AG09309 (cell line): ENCODE measurements at places on chromosomes 11 and 22.

DNA sequence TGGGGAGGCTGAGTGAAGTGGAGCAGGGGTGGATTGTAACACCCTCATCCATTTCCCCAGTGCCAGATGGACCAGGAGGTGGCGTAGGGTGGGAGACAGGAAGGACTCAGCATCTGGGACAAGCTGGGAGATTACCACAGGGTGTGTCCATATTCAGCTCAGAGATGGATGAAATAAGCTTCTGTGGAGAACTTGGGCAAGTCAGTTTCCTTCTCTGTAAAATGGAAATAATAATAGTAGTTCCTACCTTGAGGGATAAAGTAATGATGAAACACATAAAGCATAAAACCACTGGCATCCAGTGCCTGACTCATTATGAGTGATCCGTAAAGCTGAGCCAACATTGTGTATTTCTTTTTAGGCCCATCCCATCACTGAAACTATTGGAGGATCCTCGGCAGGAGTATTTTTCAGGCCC lies 607 bp upstream of the ROBO4 start:
- peak; percentile 72 for DNase-seq

- DNase-seq = no peak
Observed at GRCh38 chr11:118435290-118435892, 901 bp upstream of the KMT2A start.

DNA sequence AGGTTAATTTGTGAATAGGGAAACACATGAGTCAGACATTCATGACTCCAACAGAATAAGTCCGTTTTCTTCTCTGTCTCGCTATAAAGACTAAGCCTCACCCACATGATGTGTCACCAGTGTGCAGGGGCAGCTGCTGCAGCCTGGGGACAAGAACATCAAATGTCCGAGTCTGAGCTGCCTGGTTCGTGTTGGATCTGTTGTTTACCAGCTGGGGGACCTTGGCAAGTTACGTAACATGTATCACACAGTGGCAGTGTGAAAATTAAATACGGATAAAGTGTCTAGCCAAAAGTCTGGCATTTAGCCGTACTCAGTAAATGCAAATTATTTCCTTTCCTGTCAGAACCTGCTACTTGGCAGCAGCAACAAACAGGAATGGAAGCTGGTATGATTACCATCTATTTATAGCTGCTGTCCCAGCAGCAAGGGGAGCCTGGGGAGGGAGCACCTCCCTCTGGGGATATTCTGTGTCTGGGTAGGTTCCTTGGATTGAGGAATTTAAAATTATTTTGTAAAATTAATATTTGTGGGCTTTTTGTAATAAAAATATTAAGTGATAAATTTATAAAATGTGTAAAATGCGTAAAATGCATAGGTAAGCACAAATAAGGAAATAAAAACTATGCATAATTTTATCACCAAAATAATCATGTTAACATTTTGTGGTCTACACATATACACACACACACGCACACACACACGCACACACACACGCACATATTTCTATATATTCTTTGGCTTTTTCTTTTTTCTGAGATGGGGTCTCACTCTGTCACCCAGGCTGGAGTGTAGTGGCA lies 1.3 kb upstream of the CLDN25 start:
- DNase-seq = no peak

- DNase-seq = peak; percentile 14
Observed at GRCh38 chr22:29030618-29031226, 30.9 kb downstream of the C22orf31 start.

DNA sequence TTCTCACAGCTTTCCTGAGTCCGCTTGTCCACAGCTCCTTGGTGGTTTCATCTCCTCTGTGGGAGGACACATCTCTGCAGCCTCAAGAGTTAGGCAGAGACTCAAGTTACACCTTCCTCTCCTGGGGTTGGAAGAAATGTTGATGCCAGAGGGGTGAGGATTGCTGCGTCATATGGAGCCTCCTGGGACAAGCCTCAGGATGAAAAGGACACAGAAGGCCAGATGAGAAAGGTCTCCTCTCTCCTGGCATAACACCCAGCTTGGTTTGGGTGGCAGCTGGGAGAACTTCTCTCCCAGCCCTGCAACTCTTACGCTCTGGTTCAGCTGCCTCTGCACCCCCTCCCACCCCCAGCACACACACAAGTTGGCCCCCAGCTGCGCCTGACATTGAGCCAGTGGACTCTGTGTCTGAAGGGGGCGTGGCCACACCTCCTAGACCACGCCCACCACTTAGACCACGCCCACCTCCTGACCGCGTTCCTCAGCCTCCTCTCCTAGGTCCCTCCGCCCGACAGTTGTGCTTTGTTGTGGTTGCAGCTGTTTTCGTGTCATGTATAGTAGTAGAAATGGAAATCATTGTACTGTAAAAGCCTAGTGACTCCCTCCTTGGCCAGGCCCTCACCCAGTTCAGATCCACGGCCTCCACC lies 11.7 kb downstream of the RASD2 start:
- no peak for DNase-seq

GRCh38 chr11:8093931-8094575 lies 13.0 kb downstream of the TUB start:
- no peak for DNase-seq

- no peak for DNase-seq
Observed at GRCh38 chr11:125063429-125064043, 431 bp downstream of the SLC37A2 start.
